T-cell (primary cell): ENCODE measurements at places on chromosomes 3 and 15.

DNA sequence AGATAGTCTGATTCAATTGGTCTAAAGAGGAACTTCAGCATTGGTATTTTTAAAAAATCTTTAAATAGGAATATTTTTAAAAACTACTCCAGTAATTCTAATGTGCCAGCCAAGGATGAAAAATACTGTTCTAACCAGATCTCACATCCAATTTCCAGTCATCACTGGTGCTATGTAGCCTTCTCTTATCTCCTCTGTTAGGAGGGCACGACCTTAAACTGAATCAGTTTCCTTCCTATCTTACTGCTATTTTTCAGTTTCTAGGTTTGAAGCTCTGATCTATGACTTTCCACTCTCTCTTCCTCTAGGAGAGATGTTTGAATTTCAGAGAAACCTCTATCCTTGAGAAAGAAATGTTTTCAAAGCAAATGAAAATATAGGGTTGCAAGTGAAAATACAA, 31.9 kb downstream of the HAPLN3 start:
- no peak for DNase-seq

DNA sequence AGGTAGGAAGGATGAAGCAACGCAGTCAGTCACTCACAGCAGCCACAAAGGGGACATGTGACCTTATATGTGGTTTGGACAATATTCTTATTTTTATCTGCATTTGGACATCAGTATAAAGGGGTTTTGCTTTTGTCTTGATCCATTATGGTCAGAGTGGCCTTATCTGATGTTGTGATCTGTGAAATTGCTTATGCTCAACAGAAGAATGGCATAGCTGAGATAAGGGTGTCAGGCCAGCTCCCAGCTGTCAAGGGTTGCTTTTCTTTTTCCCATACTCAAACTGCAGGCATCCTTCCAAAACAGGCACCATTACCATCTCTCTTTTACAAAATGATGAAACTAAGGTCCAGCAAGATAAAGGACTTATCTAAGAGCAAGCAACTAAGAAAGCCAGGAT, 28.1 kb downstream of the DCLK3 start:
- no peak for DNase-seq

DNA sequence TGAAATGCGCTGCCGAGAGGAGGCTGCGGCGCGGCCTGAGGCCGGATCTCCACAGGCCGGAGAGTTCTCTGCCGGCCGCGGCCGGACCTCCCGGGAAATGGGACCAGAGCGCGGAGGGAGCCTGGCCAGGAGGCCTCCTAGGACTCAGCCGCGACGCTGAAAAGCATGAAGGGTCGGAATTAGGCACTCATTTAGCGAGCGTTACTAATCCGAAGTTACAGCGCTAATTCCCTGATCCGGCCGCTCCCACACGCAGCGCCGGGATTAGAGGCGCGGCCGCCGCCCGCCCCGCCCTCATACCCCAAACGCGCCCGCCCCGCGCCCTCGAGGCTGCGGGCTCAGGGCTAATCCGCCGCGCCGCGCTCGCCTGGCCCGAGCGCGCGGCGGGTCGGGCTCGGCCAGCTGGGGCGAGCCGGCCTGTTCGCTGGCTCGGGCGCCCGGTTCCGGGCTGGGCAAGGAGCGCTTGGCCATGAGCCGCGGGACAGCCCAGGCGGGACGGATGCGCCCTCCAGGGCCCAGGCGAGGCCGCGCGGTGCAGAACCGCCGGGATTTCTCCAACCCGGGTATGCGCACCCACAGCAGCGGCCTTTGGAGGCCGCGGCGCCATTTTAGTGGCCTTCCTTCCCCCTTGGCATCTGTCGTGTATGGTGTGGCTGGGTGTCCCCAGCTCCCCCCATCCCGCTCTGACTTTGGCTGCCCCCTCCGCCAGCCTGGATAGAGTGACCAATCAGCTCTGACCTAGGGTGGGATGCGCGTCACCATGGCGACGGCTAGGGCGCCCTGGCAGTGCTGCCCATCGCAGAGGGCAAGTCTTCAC, 36.8 kb upstream of the POLG start:
- DNase-seq = no peak

DNA sequence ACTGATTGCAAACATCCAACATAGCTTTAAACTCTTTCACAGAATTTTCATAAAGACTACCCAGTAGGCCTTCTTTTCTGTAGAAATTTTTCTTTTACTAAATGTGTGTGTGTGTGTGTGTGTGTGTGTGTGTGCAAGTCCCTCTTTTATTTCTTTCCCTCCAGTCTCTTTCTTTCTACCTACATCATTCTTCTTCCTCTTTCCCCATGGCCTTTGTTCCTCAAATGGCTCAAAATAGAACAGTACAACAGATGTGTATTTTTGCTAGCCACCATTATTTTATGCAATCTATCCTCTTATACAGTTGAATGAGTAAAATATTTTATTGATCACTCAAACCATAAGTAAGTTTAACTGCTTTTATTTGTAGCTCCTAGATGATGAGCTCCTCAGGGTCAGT, 76.4 kb downstream of the USF3 start:
- no peak for DNase-seq

- DNase-seq = no peak
Measured at GRCh38 chr3:37554364-37554763, 307.3 kb upstream of the CTDSPL start.

- no peak for DNase-seq
Measured at GRCh38 chr3:167110901-167111300, 269.2 kb downstream of the ZBBX start.

DNA sequence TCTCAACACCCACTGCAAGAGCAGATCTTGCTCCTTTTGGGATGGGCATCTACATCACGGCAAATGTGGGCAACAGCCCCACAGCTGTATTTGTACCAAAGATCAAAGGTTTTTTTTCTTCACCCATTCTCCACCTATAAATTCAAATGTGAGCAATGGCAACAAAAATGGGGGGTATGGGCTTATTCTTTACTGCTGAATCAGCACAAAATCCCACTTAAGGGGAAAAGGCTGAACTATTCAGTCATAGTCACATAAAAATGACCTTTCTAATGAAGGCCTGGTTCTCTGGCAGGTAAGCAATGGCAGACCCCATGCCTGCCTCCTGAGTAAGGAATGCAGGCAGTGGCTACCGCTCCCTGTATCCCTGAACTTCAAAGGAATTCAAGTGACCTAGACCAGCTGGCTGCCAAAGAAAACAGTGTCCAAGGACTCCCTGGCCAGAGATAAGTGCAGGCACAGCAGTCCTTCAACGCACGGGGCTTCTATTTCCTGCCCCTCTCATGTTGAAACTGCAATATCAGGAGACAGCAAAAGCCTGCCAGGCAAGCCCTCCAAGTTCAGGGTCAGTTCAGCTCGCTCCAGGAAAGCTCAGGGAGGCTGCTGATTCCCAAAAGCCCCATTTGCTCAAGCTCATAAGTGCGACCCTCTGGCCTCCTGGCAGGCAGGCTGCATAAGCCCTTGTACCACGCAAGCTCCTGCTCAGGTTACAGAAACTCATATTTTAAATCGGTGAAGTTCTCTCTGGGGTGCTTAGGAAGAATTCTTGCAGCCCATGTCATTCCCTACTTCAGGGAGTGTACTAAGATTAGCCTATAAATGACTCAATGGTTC, 134.1 kb downstream of the PDZRN3 start:
- no peak for DNase-seq

DNA sequence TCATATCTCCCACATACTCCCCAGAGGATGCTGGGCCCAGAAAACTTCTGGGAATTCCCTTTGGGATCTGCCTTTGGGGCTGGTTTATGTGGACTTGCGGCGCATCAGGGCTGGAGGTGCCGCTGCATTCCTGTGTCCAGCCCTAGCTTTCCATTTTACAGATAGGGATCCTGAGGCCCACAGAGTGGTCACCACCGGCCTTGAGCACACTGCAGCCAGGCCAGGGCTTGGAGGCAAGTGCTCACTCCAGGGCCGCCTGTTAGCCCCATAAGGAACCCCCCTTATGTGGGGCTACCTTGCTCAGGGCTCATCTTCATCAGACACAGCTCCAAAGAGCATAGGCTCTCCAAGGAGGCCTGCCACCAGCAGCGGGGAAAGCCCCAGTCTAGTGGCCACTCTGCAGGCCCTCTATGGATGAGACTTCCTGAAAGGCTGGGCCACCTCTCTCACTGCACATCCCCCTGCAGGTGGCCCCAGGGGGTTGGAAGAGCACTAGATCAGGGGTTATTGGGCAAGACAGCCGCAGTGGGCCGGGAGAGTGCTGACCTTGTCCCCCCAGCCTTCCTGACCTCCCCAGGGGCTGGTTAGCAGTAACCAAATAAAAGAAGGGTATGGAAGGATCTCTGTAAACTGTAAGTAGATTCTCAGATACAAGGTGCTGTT, 9.2 kb upstream of the ATP2B2 start:
- DNase-seq = no peak
